ENCODE measurements at places on chromosomes 16 and 17.

DNA sequence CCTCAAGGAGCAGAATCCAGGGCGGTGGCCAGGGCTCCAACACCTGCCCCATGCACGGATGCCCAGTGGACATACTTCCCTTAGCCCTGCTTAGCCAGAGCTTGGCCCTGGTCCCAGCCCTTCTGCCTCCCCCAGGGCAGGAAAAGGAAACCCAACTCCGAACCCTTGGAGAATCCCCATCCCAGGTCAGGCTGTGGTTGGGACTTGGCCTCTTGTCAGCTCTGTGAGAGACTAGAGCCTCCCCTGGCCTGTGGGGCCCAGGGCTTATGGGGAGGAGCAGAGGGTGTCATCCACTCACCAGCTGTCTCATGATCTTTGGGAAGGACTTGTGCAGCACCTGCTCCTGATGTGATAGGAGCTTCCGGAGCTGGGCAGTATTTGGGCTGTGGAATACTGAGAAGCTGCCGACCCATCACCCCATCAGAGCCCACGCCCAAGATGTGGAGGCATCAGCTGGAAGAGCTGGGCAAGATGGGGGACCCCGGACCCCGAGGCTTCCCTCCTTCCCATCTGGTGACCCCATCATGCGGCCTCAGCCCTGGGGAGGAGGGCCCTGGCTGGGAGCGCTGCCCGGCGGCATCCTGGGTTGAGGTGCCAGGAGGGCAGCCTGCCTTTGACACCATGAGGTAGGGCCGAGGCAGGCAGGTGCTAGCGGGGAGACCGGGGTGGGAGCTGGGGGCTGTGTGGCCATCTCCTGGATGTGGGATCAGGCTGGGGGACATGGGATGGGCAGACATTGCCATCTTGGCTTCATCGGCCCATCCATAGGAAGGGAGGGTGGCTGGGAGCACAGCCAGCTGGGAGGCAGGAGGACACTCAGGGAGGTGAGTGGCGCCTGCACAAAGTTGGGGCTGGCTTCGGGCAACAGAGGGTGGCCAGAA, 45.1 kb downstream of the TNFRSF13B start:
- no peak for DNase-seq

GRCh38 chr16:47008612-47009011, 35.1 kb upstream of the DNAJA2 start:
- no peak for DNase-seq

- DNase-seq = no peak
Measured at GRCh38 chr16:27390151-27390550, 11.8 kb upstream of the IL21R start.

GRCh38 chr16:48556913-48557351, 53.0 kb downstream of the N4BP1 start:
- no peak for DNase-seq

GRCh38 chr16:1950047-1950446, 4.4 kb downstream of the RPL3L start:
- no peak for DNase-seq

- no peak for DNase-seq
Measured at GRCh38 chr16:80503107-80503506, 37.7 kb upstream of the DYNLRB2 start.

- DNase-seq = no peak
Measured at GRCh38 chr16:49519008-49519656, 145.5 kb downstream of the C16orf78 start.

DNA sequence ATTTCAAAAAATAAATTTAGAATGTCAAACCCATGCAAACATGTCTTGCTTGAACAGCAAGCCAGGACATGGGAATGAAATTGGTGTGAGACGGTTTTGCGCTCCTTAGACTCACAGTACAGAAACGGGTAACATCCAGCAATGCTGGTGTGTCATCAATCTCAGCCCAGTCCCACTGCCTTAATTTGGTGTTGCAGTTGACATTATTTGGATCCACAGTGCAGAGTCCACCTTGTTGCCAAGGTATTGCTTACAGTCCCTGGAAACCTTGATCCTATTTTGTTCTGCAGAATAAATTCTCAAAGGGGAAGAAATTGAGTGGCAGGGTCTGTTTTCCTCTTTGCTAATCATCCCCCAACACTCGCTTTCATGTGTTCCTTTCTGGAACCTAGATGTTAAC, 311.6 kb upstream of the MON1B start:
- no peak for DNase-seq

- no peak for DNase-seq
Measured at GRCh38 chr16:85300406-85300968, 188.2 kb upstream of the CIBAR2 start.

DNA sequence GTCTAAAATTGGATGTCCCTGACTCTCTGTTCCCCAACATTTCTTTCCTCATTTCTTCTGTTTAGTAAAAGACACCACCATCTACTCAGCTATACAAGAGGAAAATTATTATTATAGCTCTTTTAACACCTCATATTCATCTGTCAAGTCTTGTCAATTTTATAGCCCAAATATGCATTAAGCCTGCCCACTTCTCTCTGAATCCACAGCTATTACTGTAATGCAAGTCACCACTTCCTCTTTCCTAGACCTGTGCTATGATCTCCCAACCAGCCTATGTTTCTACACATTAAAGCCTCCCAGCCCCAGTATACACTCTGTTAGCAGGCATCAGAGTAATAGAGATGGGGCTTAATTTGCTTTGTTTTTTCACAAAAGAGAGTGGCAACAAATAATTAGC, 252.9 kb downstream of the GRIN2A start:
- DNase-seq = peak; percentile 22

GRCh38 chr16:68884401-68884800, 41.1 kb downstream of the TANGO6 start:
- DNase-seq = no peak

- DNase-seq = peak; percentile 73
Measured at GRCh38 chr17:74089869-74090464, 113.5 kb upstream of the RPL38 start.

GRCh38 chr16:29146266-29146665, 161.4 kb downstream of the LAT start:
- DNase-seq = no peak

DNA sequence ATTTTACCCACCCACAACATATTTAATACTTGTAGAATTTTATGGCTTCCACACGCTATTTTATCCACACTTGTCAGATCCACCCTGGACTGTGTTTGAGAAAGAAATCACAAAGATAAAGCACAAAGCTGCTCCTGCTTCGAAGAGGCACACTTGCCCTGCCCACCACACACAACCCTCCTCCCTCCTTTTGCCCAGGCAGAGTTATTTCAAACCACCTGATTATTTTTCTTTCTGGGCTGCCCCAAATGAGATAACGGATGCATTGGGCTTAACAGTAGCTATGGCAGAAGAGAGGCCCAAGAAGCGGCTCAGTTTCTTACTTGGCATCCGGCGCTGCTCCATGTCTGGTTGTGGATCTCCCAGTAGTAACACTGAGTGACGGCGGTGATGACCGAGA, 27.2 kb downstream of the PKD1L3 start:
- DNase-seq = no peak

- no peak for DNase-seq
Measured at GRCh38 chr16:49889725-49890397, 33.9 kb upstream of the ZNF423 start.

- DNase-seq = peak; percentile 52
Measured at GRCh38 chr17:67995570-67996263, 552 bp downstream of the C17orf58 start.

GRCh38 chr17:50638966-50639713, 4.5 kb downstream of the ABCC3 start:
- no peak for DNase-seq

DNA sequence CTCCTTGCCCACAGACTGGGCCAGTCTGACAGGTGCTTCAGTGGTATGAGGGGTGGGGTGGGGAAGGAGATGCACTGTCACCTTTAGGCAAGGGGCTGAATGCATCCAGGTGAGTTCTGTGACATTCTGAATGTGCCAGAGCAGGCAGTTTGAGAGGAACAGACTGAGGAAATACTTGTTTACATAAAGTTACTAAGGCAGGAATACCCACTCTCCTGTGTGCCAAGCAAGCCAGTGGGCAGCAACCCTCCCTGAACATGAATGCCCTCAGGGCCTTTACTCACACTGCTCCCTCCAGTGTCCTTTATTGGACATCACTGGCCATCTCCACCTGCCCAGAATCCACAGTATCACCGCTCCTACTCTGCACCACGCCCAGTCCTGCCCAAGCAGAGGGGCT, 33.1 kb upstream of the ULK2 start:
- DNase-seq = no peak

GRCh38 chr17:61337290-61337689, 62.4 kb upstream of the TBX2 start:
- no peak for DNase-seq

DNA sequence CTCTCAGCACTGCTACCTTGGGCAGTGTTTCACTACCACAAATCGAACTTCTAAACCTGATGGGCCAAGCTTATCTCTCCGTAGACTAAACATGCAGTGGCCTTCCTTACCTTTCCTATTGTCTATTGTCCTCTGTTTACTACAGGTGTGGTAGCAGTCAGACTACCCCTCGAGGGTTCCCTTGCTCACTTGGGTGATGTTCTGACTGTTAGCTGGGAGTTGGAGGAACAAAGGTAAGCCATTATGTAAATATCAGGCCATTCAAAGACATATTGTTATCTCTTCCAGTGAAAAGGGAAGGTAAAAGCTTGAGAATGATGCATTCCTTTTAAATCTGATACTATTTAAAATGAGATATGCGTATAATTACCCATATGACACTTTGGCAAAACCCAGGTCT, 828.3 kb upstream of the EEF2KMT start:
- no peak for DNase-seq

DNA sequence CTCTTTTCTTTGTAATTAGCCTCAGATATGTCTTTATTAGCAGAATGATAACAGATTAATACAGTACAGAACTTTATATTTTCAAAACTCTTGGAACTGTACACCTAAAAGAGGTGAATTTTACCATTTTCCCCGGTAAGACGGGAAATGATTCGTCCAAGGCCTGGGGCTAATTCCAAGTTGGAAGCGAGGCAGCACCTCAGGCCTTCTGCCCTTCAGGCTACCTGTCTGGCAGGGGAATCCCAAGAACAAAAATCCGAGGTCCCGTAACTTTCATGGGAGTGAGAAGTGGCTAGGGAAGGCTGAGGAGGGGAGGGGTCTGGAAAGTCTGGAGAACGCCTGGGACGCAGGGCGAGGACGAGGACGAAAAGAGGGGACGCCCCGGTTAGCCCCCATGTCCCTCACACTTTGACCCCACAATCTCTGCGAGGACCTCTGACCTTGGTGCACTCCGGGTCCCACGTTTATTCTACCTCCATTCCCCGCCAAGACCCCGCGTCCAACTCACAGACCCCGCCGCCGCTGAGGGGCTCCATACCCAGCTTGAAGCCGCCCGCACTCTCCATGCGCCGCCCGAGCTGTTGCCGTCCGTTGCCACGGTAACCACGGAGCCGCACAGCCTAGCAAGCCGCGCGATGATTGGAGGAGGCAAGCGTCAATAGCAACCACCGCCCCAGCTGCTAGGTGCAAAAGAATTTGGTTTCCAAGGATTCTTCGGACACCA, at the start of gene HYDIN:
HYDIN (minus strand) TSS at position 601 of the 724 bp plus-strand sequence. CDS start 43,827 bp downstream, outside the sequence.
- no peak for DNase-seq

- DNase-seq = no peak
Measured at GRCh38 chr16:17166095-17166494, 304.7 kb downstream of the XYLT1 start.

- DNase-seq = no peak
Measured at GRCh38 chr17:32124985-32125847, 17.1 kb upstream of the RHOT1 start.

DNA sequence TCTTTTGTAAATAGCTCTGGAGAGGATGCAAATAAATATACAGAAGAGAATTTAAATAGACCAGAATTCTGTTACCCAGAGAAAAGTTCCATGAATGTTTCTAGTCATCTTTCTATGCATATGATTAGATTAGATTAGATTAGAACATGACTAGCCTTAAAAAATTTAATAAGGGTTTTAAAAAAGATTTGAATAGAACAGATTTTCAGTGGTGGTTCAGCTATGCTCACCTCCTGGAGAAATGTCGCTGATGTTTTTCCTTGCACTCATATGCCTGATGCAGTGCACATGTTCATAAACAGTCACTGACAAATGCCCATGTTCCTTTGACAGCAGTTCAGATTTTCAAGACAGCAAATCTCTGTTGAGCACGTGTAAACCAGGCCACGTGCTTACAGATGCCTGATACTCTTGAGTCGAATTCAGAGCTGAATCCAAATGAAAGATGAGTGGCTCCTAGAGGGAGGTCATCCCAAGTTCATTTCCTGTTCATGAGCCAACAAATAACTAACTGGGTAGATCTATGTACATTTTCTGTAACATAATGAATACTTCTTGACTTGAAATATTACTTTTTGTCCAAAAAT, 19.9 kb upstream of the RAB11FIP4 start:
- DNase-seq = no peak

DNA sequence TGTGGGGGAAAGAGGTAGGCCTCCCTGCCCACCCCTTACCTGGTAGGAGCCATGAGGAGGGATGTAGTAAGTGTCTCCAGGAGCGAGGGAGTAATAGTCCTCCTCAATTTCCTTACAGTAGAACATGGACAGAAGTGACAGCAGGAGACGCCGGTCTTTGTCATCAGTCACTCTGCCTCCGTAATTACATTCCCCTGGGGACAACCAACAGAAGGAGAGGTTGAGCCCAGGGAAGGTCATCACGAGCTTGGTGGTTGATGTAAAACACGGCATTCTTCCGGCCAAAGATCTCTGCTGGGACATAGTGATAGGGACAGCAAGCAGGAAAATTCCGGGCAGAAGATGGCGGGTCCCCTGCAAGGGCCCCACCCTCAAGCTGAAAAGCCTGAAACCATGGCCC, 47.9 kb downstream of the LYRM1 start:
- DNase-seq = no peak

DNA sequence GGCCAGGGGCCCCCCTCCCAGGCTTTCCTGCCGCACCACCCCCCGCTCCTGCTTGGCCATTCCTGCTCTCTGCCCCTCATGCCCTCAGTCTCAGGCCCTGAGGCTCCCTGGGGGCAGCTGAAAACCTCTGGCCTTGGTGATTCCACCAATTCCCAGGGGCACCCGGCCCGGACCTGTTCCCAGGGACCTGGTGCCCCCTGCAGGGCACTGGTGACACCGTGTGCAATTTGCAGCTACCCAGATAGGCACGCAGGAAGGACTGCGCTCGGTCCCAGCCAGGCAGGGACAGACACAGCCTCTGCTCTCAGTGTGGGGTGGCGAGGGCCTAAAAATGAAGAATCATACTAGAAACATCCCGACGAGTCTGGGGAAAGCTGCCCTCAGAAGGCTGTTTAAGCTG, 13.4 kb downstream of the WFDC1 start:
- DNase-seq = no peak
